ENCODE measurements at places on chromosomes 2 and 18.

GRCh38 chr2:71798266-71799012 is 345.1 kb downstream of the DYSF start:
- no peak for DNase-seq

DNA sequence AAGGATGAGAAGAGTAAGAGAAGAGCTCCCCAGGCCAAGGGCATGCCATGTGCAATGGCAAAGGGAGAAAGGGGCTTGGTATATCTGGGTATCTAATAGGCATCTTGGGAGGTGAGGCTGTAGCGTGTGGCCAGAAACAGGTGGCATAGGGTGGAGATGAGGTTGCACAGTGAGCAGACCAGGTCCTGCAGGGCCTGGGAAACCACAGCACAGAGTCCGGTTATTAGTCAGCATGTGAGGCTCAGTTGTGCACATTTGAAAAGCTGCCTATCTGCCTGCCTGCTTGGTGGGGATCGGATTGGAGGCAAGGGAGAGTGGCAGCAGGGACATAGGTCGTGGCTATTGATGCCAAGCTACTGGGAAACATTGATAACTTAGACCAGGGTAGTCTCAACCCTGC is 190.6 kb downstream of the TPGS2 start:
- no peak for DNase-seq

DNA sequence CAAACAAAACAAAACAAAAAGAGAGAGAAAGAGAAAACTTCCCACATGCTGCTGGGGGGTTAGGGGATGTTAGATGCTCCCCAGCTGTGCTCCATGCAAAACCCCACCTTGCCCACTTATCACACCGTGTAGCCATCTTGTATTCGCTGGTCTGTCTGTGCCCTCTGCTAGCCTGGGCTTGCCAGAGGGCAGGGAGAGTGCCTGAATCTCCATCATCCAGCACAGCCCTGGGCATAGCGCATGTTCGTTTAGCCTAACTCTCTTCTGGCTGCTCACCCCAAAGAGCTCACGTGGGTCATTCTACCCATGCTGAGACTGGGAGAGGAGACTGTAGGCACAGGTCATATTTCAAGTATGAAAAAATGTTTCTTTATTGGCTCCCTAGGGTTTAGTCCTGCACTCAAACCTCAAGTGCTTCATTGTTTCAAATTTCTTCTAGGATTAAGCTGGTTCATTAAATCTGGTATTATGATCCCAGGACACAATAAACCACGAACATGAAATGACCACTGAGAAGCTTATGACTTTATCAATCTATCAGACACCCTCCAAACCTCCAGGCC is 100.5 kb downstream of the KCNF1 start:
- DNase-seq: no peak

GRCh38 chr2:86256300-86256699 is 57.0 kb downstream of the MRPL35 start:
- DNase-seq: no peak

DNA sequence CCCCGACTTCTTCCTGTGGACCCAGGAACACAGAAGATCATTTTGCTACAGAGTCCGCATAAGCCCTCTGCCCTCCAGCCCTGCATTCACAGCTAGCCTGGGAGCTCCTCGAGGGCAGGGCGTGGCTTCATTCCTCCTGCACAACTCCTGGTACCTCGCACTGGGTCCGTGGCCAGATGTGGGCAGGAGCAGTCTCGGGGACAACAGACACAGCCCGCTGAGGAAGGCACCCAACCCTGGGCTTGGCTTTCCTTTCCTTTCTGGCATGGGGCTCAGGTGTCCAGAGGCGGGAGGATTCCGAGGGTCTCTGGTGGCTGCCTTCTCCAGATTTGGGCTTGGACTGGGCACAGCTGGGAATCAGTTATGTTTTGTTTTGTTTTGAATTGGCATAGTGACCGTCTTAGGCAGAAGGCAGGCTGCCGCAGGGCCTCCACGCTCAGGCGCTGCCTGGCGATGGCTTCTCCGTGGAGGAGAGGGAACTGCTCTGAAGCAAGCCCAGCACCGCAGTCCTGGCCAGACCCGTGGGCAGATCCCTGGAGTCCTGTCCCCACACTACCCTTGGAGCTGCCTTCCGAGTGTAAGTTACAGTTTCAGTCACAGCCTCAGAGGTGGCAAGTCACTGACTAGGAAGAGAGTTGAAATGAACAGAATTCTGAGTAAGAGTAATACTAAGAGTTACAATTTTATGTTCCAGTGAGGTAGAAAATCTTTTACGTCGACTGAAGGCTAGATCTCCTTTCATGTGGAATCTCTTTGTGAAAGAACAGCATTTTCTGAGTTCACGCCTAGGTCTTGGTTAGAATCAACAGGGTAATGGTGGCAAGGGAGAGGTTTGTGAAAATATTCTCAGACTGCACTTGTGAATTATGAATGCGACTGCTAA is 47.9 kb downstream of the LDLRAD4 start:
- no peak for DNase-seq

DNA sequence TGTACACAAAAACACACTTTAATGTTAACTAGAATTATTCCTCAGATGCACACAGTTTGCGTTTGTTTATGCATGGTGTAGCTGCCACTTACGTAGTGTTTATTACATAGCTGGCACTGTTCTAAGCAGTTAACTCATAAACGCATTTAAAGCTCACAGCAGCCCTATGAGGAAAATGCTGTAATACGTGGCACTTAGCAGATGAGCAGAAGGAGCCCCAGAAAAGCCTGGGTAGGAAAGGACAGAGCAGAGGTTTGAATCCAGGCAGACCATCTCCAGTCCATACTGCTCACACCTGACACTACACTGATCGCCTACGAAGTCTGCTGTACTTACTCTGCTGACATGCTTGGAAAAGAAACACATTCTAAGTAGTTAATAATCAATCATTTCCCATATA is 66.6 kb downstream of the BCL2 start:
- DNase-seq: no peak

DNA sequence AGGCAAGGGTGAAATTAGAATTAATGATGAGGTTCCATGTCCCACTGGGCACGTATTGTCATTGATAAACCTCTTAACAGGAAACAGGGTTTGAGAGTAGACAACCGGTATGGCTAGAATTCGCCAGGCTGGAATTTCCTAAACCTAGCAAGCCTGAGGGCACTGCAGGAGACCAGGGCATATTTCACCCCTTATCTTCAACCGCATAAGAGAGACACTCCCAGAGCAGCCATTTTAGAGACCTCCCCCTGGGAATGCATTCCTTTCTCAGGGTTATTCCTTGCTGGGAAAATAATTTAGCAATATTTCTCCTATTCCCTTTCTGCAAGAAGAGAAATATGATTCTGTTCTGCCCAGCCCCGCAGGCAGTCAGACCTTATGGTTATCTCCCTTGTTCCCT is 334.6 kb upstream of the LYPD1 start:
- DNase-seq: no peak

DNA sequence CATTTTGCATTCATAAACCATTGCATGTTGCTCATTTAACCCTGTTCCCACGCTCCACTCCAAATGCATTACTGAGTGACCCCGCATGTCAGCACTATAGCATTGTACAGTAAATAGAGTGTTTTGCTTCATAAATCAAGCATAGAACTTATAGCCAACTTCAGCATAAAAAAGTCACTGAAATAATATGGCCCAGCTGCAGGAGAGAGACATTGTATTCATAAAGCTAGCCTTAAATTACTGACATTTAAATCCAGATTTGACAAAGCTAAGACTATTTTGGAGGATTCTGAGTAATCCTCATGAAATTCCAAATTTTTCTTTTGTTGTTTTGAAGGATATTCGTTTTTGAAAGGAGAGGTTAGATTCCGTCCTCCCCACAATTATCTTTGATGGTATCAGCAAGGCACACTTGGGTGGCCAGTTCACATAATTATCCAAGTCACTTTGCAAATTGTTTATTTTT is 320.9 kb upstream of the TCF4 start:
- no peak for DNase-seq

GRCh38 chr2:19120181-19120580 is 238.2 kb downstream of the OSR1 start:
- DNase-seq: no peak

GRCh38 chr2:9392898-9393765 is 30.2 kb downstream of the ITGB1BP1 start:
- DNase-seq: no peak

DNA sequence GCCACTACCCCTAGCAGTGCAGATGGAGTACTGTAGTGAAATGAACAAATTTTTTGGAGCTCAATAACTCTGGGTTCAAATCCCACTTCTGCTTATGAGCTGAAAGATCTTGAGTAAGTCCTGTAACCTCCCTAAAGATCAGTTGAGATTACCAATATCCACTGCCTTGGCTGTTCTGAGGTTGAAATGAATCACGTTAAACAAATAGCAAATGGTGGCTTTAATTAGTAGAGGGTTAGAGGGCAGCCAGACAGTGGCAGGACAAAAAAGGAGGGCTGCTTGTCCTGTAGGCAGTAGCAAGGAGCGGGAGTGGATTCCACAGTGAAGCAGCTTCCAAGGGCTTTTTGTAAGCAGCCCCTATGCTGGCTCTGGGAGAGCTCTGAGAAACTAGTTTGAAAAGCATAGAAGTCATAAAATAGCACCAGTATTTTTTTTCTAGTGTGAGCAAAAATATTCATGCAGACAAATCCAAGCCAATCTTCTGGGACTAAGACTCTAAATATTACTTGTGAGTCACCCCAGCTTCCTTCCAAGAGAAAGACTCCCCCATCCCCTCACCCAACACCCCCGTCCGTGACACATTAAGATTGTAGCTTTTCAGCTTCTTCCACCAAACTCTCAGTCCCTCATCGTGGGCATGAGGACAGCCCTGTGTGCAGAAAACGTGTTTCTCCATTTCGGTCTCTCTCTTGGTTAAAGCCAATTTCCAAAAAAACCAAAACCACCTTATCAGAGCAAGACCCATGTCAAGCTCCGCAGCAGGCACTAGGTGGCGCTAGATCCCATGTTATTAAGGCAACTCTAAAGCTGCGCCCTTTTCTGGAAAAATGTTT is 123.5 kb upstream of the LGALSL start:
- peak; percentile 14 for DNase-seq

GRCh38 chr2:127642706-127643438 is 3.1 kb upstream of the GPR17 start:
- DNase-seq: no peak

- DNase-seq: no peak
Measured at GRCh38 chr2:60116161-60116875, 437.1 kb downstream of the BCL11A start.

DNA sequence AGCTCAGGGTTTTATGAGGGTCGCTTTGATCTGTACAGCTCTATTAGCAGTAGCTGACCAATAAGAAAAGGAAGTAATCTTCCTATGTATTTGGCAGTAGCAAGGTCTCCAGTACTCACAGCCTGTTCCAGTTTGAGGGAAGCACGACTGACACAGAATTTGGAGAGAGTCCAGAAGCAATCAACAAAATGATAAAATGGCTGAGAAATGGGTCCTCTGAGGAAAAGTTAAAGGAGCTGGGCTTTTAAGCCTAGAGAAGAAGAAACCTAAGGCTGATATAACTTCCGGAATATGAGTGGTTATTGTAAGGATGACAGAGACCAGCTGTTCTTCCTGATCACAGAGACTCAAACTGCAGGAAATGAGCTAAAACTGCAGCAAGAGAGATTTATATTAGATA is 382.8 kb downstream of the GPD2 start:
- no peak for DNase-seq

GRCh38 chr18:41887100-41887499 is 67.9 kb upstream of the PIK3C3 start:
- DNase-seq: no peak

DNA sequence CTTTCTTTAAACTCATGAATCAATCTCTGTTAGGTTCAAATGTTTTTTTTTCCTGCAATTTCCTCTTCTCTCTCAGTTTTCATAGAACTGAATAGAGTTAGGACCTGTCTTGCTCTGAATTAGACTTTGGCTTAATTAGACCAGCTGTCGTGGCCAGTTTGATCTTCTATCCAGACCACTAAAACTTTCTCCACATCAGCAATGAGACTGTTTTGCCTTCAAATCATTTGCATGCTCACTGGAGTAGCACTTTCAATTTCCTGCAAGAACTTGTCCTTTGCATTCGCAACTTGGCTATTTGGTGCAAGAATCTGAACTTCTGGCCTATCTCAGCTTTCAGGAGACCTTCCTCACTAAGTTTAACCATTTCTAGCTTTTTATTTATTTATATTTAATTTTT is 2002.2 kb upstream of the PIK3C3 start:
- DNase-seq: no peak

DNA sequence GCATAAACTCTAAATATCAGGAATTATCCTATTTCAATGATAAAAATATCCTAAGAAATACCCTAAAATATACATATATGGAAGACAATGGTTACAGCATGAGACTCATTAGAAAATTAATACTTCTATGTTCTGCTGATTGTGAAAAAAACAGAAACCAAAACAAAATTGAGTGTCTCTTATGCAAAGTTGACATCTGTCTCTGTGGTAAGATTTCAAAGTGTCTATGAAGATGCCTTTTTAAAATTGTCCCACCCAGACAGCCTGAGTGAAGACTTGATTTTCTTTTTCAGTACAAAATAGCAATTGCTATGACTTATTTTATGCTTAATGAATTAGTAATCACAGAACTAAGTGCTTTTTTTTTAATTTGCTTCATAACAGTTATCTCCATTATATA is 1368.4 kb upstream of the LRRTM1 start:
- no peak for DNase-seq

DNA sequence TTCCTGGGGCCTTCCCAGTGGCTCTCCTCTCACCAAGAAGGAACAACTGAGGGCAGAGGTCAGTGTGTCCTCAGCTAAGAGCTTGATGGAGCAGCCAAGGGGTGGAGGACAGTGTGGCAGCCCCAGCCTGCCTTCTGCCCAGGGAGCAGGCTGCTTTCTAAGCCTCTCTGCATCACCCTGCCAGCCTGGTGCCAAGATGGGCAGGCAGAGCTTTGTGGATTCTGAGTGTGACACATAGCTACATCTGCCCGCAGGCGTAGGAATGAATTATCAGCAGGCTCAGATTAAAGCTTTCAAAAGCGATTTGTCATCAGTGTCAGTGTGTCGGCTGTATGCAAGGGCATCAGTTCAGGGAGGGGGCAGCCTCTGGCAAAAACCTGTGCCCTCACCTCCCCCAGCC is 8.7 kb downstream of the MAL start:
- DNase-seq: no peak

- no peak for DNase-seq
Measured at GRCh38 chr2:225938991-225939390, 539.5 kb downstream of the NYAP2 start.

DNA sequence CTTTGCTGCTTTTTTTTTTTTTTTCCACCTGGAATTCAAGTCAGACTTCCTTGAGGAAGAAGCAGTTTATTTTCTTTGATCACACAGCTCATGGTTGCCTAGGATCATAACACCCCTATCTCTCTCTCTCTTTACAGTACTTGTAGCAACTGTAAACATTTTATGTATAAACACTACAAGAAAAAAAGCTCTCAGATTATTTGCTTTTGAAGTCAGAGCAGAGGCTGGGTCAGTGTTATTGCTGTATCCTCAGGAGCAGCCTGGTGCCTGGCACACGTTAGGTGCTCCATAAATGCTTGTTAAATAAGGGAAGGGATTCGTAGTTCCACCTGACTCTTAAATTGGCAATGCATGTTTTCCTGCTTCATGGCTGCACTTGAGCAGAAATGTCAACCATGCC is 221.2 kb downstream of the TGIF1 start:
- no peak for DNase-seq

- DNase-seq: no peak
Measured at GRCh38 chr2:122203523-122203922, 448.1 kb downstream of the TSN start.

All from activated naive CD4-positive, alpha-beta T cell (primary cell).